ENCODE measurements at places on chromosomes 12 and 14.

DNA sequence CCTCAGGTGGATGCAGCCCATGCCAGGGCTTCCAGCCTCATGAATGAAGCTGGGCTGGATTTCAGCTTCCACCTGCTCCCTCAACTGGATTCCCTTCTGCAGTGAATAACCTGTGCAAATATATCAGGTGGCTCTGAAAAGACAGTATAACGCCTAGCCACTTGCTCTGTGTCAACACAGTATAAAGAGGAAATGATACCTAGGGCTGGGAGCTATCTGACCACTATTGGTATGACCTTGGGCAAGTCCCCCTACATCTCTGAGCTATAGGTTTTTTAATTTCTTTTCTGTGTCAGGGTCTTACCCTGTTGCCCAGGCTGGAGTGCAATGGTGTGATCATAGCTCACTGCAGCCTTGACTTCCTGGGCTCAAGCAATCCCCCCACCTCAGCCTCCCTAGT lies 19.8 kb downstream of the ISM2 start:
- no peaks in the 10 kb centered on the region for H3K4me1 ChIP-seq
- H3K4me3 ChIP-seq = no peak overlapping the region
- H3K27me3 ChIP-seq = no peaks in the 10 kb centered on the region
- no peak for DNase-seq
- H3K36me3 ChIP-seq = no peaks in the 10 kb centered on the region

DNA sequence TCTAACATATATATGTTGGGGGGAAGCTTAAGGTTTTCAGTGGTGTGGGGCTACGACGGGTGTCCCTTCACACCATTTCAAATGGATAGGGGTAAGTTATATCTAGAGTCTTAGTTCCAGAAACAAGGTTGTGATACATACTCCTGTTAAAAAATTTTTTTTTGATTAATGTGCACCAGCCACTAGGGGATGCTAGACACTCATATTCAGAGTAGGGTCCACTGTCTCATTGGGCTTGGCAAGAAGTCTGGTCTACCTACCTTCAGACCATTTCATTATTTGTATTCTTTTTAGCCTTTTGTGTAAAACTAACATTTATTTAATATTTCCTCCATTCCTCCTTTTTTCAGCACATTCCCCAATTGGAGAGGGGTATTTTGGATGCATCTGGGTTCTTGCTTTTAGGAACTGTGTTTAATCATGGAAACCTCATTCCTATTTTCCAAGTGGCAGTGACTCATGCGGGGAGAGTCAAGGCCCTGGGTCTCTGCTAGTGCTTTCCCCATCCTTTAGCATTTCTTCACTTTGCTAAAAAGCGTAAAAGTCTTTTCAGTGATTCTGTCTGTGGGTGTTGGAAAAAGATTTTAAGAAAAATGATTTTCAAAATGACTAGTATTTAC lies 33.4 kb downstream of the ANO4 start:
- H3K36me3 ChIP-seq = no peaks in the 10 kb centered on the region
- H3K4me1 ChIP-seq = no peaks in the 10 kb centered on the region
- H3K27ac ChIP-seq = no peak overlapping the region
- H3K4me3 ChIP-seq = no peak overlapping the region
- no peak for DNase-seq
- no peaks in the 10 kb centered on the region for H3K27me3 ChIP-seq

DNA sequence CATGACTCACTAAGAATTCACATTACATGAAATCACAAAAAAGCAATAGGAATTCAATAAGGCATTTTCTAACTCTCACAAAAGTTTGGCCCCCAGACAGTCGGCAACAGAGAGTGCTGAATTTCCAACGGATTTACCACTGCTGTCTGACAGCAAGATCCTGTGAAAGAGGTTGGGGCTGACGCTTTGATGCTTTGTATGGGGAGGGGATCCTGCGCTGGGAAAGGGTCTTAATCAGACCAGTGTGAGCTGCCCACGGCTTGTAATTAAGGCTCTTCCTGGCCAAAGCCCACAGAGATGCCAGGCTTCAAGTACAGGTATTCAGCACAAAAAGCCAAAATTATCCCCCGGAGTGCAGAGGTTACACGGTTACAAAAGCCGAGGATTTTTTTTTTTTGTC lies 66.8 kb upstream of the TMCC3 start:
- no peak overlapping the region for H3K4me3 ChIP-seq
- peaks cover 9% of the 10 kb centered on the region for H3K27me3 ChIP-seq
- H3K27ac ChIP-seq = no peak overlapping the region
- no peaks in the 10 kb centered on the region for H3K36me3 ChIP-seq
- DNase-seq = no peak
- H3K4me1 ChIP-seq = no peaks in the 10 kb centered on the region

DNA sequence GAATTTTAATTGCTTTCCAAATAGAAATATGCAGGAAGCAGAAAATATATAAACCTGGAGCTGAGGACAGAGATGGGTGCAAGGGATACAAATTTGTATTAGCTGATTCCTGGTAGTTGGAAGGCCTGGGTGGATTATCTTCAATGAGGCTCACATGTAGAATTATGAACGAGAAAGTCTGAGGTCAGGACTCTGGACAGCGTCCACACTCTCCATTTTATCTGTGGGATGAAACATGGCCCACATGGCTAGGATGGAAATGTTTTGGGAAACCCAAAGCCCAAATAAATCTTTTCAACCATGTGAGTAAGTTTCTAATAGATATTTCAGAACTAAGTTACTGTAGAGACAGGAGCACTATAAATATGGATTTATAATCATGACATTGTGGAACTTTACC lies 256.1 kb downstream of the APAF1 start:
- H3K4me1 ChIP-seq = no peaks in the 10 kb centered on the region
- no peak overlapping the region for H3K27ac ChIP-seq
- no peak overlapping the region for H3K4me3 ChIP-seq
- H3K27me3 ChIP-seq = peaks cover 42% of the 10 kb centered on the region
- H3K36me3 ChIP-seq = no peaks in the 10 kb centered on the region

GRCh38 chr12:26188641-26189040 lies 6.7 kb upstream of the SSPN start:
- peaks cover 63% of the 10 kb centered on the region for H3K27me3 ChIP-seq
- H3K36me3 ChIP-seq = no peaks in the 10 kb centered on the region
- no peak for DNase-seq
- H3K4me1 ChIP-seq = no peaks in the 10 kb centered on the region
- H3K4me3 ChIP-seq = no peak overlapping the region

GRCh38 chr14:61528591-61529021 lies 166.7 kb upstream of the HIF1A start:
- peak; percentile 70 for DNase-seq
- no peak overlapping the region for H3K4me3 ChIP-seq
- H3K27me3 ChIP-seq = no peaks in the 10 kb centered on the region
- peaks cover 68% of the 10 kb centered on the region for H3K36me3 ChIP-seq
- H3K27ac ChIP-seq = peak overlapping the region; percentile 82

- no peaks in the 10 kb centered on the region for H3K36me3 ChIP-seq
- H3K4me3 ChIP-seq = no peak overlapping the region
- H3K27ac ChIP-seq = no peak overlapping the region
- no peak for DNase-seq
- H3K4me1 ChIP-seq = no peaks in the 10 kb centered on the region
- no peaks in the 10 kb centered on the region for H3K27me3 ChIP-seq
Measured at GRCh38 chr12:42809226-42809625, 219.7 kb upstream of the PRICKLE1 start.

GRCh38 chr12:59859171-59859510 lies 263.3 kb downstream of the SLC16A7 start:
- no peak overlapping the region for H3K4me3 ChIP-seq
- no peaks in the 10 kb centered on the region for H3K27me3 ChIP-seq
- DNase-seq = no peak
- no peaks in the 10 kb centered on the region for H3K4me1 ChIP-seq
- no peaks in the 10 kb centered on the region for H3K36me3 ChIP-seq

DNA sequence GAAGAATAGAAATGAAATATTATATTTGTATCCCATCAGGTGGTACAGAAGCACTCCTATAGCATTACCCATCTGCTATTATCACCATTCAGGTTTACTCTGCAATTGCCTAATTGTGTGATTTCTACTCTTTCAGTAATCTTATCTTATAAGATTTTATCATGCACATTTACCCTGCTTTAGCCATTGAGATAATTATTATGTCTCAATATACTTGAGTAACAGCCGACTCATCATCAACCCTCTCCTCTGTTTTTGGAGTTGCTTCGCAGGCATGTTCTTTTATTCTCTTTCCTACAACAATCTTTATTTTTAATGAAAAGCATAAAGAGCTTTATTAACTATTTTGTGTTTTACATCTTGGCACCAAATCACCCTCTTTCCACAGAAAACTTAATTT lies 419.9 kb downstream of the LRIG3 start:
- H3K27me3 ChIP-seq = no peaks in the 10 kb centered on the region
- H3K4me1 ChIP-seq = no peaks in the 10 kb centered on the region
- DNase-seq = no peak
- no peak overlapping the region for H3K27ac ChIP-seq

GRCh38 chr12:19191089-19191488 lies 61.6 kb downstream of the PLEKHA5 start:
- no peaks in the 10 kb centered on the region for H3K4me1 ChIP-seq
- no peak overlapping the region for H3K4me3 ChIP-seq
- no peak for DNase-seq
- no peaks in the 10 kb centered on the region for H3K27me3 ChIP-seq
- no peaks in the 10 kb centered on the region for H3K36me3 ChIP-seq

- DNase-seq = peak; percentile 69
- H3K4me1 ChIP-seq = peaks cover 93% of the 10 kb centered on the region
- H3K4me3 ChIP-seq = peak overlapping the region; percentile 78
- peak overlapping the region; percentile 93 for H3K27ac ChIP-seq
- no peaks in the 10 kb centered on the region for H3K27me3 ChIP-seq
Measured at GRCh38 chr14:61472011-61472672, 150.8 kb downstream of the PRKCH start.

Data from activated CD8-positive, alpha-beta memory T cell treated with anti-CD3 and anti-CD28 coated beads, Interleukin-2, amount 10 ng/mL, durations not matched to agents 7 days and 5 days (primary cell).